ENCODE measurements at places on chromosomes 2 and 18. TPM values are rescaled to one million over a fixed set of nuclear protein-coding genes. Genes with fewer than 3 reads are reported as not detected.

The RUFY4 gene
- total RNA-seq = not detected

The CFAP65 gene
- total RNA-seq = not detected

The EFHD1 gene
- total RNA-seq = not detected

The LYPD6 gene
- total RNA-seq = 8.2 TPM

The GATA6 gene
- total RNA-seq = 0.03 TPM

The GULP1 gene
- 11.3 TPM for total RNA-seq

The ANKRD53 gene
- 0.24 TPM for total RNA-seq

The CD28 gene
- not detected for total RNA-seq

The CCDC74A gene
- 13.3 TPM for total RNA-seq

The CFAP210 gene
- total RNA-seq = not detected

The FKBP7 gene
- 1.8 TPM for total RNA-seq

The SESTD1 gene
- 23.2 TPM for total RNA-seq

The ZEB2 gene
- 0.11 TPM for total RNA-seq

The TSGA10 gene
- total RNA-seq = 4.1 TPM

The CTLA4 gene
- total RNA-seq = not detected

The CSRNP3 gene
- 1.5 TPM for total RNA-seq

The GKN2 gene
- total RNA-seq = not detected

The CDH20 gene
- total RNA-seq = not detected

The PIKFYVE gene
- 19.5 TPM for total RNA-seq

The WNT10A gene
- 2.8 TPM for total RNA-seq

The ANKRD30B gene
- not detected for total RNA-seq

The PDE6D gene
- total RNA-seq = 26.1 TPM

The BMP10 gene
- not detected for total RNA-seq

The SRD5A2 gene
- not detected for total RNA-seq

The DSC2 gene
- total RNA-seq = 31.4 TPM

The CLEC4F gene
- not detected for total RNA-seq

The MAP2 gene
- 9.1 TPM for total RNA-seq

The UGT1A8 gene
- total RNA-seq = not detected

The SP140 gene
- 1.1 TPM for total RNA-seq

The PRLH gene
- total RNA-seq = not detected

The PROKR1 gene
- not detected for total RNA-seq

The KCNF1 gene
- 0.04 TPM for total RNA-seq

The ASXL3 gene
- not detected for total RNA-seq

The NEB gene
- 0.27 TPM for total RNA-seq

The MLPH gene
- total RNA-seq = 0.63 TPM

The CNTNAP5 gene
- not detected for total RNA-seq

The CAPN13 gene
- total RNA-seq = not detected

The FBLN7 gene
- 0.04 TPM for total RNA-seq

The ATP6V1C2 gene
- total RNA-seq = 0.07 TPM

The GALNT14 gene
- total RNA-seq = 42.0 TPM

The CCBE1 gene
- total RNA-seq = 39.0 TPM

The NPPC gene
- total RNA-seq = not detected

The RAB31 gene
- 51.7 TPM for total RNA-seq

The C2orf80 gene
- total RNA-seq = not detected

The SCYGR1 gene
- total RNA-seq = not detected

The SH3RF3 gene
- 0.14 TPM for total RNA-seq

The CHRNG gene
- total RNA-seq = not detected

The GPAT2 gene
- 2.8 TPM for total RNA-seq

The GALM gene
- total RNA-seq = 2.9 TPM

The RAB3GAP1 gene
- 54.5 TPM for total RNA-seq

The TEX44 gene
- total RNA-seq = not detected

The ASPRV1 gene
- total RNA-seq = 0.37 TPM

The FAP gene
- 3.0 TPM for total RNA-seq

The DSG3 gene
- 73.1 TPM for total RNA-seq

The ANTXR1 gene
- 31.0 TPM for total RNA-seq

The VWA3B gene
- not detected for total RNA-seq

The IGFBP2 gene
- 46.8 TPM for total RNA-seq

The LRRC30 gene
- total RNA-seq = not detected
